Urinary bladder (tissue), 4 donors: ENCODE measurements at places on chromosomes 6 and 20. TPM values are rescaled to one million over a fixed set of nuclear protein-coding genes. Genes with fewer than 3 reads are reported as not detected.

Gene CDKAL1
- polyA plus RNA-seq: 5.8 TPM

Gene HCK
- polyA plus RNA-seq: 12.2 TPM

Gene FUT9
- 0.23 TPM for polyA plus RNA-seq

Gene NKX2-2
- not detected for polyA plus RNA-seq

Gene TGM3
- polyA plus RNA-seq: not detected

Gene HLA-DMB
- polyA plus RNA-seq: 16.4 TPM

Gene ARFGEF3
- 1.3 TPM for polyA plus RNA-seq

Gene CDH26
- 1.4 TPM for polyA plus RNA-seq

Gene TAAR1
- polyA plus RNA-seq: not detected

Gene PHACTR3
- polyA plus RNA-seq: 0.62 TPM

Gene RANBP9
- polyA plus RNA-seq: 26.8 TPM

GRCh38 chr6:52718550-52718949 lies 44.7 kb downstream of the GSTA2 start:
- no peak for DNase-seq

- DNase-seq: no peak
Measured at GRCh38 chr20:63706852-63707557, 771 bp downstream of the ARFRP1 start.

GRCh38 chr6:6781172-6781872 lies 192.8 kb downstream of the LY86 start:
- no peak for DNase-seq

GRCh38 chr6:71385111-71385822 lies 96.7 kb downstream of the OGFRL1 start:
- DNase-seq: no peak

DNA sequence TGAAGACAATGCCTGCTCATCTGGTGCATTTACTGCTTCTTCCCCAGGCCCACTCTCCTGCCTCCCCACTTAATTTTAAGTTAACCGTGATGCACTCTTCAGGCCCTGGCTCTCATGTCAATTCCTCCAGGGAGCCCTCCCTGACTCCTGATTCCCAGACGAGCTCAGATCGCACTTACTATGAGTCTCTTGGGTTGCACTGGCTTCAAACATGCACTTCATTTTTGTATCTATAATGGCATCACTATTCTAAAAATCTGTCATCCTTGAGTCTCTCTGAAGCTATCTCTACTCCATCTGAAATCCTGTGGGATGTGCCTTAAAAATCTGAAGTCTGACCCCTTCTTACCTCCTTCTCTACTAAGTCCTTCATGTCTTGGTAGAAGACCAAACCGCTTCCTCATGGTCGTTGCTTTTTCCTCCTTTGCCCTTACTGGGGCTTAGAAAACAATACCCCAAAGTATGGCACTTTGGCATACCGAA lies 24.7 kb downstream of the COX4I2 start:
- no peak for DNase-seq

GRCh38 chr6:70863343-70863742 lies 93.5 kb downstream of the B3GAT2 start:
- DNase-seq: no peak

GRCh38 chr20:13765299-13765698 lies 19.4 kb downstream of the ESF1 start:
- DNase-seq: no peak

- no peak for DNase-seq
Measured at GRCh38 chr6:20678831-20679352, 144.6 kb downstream of the CDKAL1 start.

DNA sequence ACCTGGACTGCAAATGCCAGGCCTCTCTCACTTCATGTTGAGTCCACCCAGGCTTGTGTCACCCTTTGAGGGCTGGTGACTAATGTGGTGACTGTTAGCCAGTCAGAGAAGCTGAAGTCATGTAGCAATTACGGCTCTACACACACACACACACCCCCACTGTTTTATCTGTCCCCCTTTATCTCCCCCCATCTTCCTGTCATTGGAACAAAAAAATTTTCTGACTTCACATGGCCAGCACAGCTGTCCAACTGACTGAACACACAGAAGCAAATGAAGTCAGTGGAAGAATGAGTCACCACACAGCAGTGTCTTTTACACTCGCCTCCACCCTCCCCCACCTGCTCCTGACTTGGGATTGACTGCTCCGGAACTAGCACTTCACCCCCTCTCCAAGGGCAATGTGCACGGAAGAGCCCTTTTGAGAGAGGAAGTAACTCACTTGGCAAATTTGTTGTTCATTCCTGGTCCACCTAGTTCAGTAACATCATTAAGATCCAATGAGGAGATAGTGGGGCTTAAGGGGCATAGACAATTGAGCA lies 198.0 kb downstream of the RNF144B start:
- no peak for DNase-seq

DNA sequence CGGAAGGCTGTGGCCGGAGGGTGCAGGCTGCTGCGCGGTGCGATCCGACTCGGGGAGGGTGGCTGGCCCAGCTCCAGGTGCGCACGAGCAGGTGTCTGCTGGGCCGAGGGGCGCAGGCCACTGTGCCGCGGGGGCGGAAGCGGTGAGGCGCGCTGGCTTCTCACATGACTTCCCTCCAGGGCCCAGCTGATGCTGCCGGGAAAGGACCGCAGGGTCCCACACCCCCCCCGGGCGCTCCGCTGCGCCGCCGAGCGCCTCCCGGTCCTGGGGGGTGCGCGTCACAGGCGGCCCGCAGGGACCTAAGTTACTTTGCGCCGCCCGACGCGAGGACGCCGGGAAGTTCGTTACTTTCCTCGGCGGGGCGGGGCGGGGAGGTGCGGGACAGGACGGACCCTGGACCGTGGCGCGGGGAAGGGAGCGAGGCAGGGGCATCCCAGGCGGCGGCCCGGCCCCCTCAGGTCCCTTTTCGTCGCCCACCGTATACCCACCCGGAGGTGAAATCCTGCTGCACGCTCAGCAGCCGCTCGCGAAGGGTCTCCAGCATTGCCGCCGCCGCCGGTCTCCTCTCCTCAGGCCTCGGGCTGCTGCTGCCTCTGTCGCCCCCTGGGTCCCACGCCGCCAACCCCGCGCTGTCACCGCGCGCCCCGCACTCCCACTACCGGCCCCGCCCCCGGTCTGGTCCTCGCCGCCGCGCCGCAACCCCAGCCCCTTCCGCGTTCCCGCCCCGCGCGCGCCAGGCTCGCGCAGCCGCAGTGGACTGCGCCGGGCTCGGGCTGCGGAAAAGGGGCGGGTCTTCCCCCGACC lies at the start of gene DTNBP1:
DTNBP1 (minus strand) TSS at position 703 of the 804 bp plus-strand sequence; CDS start at position 544, 159 bp downstream.
- peak; percentile 45 for DNase-seq

DNA sequence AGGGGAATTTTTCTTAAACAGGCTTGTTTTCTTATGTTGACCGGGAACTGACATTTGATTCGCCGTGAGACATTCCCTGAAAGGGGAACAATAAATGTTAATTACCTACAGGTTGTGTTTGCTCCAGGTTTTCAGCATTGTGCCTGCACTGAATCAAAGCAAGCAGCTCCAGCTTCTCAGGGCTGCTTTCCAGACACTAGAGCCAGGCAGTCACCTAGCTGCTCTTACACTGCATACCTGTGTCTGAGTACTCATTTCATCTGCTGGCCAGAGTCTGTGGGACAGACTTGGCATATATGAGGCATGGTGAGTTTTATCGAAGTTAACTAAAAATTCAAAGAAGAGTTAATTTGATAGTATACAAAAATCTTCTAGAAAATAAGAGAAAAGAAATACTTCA lies 951.8 kb upstream of the MAP3K7 start:
- DNase-seq: no peak

- DNase-seq: no peak
Measured at GRCh38 chr20:10674684-10675449, 1.1 kb upstream of the JAG1 start.

GRCh38 chr6:85676086-85676729 lies 33.5 kb upstream of the SYNCRIP start:
- no peak for DNase-seq
